ENCODE measurements at places on chromosomes 6 and 20.

DNA sequence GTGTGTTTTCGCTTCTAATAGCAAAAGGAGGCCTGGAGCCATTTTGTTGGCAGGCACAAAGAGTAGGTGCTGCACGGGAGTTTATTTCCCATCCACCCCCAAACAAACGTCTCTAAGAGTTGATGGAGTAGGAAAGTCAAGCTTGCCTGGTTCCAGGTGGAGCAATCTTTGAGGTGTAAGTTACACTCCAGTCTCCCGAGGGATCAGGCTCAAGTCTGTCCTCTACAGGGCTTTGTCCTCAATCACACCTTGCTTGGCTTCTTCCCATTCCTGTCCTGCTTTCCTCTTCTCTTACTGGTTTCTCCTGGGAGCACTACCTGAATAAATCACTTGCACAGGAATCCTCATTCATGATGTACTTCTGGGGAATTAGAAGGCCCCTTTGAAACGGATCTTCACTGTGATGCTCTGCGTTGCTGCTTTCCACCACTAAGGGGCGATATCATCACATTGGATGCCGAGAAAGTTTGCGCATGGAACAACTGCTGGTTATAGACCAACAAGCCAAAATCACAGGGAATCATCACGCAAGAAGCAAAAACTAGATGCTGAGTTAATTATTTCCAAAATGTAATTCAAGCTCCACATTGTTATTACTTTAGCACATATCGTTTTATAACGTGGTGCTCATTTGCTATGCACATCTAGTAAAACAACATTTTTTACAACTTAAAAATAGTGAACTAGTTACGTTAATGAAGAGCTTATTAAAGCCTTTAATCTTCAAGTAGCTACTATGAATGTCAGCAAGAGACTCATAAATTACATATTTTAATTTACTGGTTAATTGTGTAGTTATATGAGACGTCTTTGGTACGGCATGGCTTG is 156.8 kb downstream of the DNAH8 start:
- peak; percentile 36 for DNase-seq

GRCh38 chr20:54576518-54576917 is 101.1 kb downstream of the DOK5 start:
- DNase-seq = no peak

DNA sequence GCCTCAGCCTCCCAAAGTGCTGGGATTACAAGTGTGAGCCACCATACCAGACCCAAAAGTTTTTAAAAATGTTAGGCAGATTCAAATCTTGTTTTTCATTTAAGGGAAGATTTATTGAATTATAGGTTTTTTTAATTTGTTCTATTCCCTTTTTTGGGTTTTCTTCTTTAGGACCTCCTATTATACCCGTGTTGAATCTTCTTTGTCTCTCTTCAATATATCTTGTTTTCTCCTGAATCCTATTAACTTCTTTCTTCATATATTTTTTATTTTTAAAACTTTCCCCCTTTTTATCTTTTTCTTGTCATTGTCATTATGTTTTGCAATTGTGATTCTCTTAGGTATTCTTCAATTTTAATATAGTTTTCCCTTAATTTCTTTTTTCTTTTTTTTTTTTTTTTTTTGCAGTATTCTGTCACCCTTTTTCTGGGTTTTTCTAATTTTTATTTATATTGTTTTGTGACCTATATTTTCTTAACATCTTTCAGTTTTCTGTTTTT is 45.9 kb upstream of the NOP56 start:
- no peak for DNase-seq

DNA sequence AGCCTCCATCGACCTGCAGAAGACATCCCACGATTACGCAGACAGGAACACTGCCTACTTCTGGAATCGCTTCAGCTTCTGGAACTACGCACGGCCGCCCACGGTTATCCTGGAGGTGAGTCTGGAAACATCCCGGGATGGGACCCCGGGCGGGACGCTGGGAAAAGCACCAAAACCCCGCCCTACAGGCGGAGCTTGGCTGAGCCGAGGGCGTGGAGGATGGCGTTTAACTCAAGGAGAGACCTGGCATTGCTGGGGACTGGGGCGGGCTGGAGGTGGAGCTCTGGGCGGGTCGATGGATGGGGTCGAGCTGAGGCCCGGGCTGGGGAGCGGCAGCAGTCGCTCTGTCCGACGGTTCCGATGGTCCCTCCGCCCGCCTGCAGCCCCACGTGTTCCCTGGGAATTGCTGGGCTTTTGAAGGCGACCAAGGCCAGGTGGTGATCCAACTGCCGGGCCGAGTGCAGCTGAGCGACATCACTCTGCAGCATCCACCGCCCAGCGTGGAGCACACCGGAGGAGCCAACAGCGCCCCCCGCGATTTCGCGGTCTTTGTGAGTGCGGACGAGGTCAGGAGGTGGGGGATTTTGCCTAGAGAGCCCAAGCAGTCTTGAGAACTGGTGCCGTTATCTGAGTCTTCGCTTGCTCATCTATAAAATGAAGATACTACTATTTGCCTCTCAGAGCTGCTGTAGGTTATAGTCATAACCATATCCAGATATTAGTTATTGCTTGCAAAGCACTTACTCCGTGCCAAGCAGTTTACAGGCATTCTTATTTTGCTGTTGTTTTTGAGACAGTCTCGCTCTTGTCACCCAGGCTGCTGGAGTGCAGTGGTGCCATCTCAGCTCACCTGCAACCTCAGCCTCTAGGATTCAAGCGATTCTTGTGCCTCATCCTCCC is 3.8 kb downstream of the SPAG4 start:
- DNase-seq = peak; percentile 45

DNA sequence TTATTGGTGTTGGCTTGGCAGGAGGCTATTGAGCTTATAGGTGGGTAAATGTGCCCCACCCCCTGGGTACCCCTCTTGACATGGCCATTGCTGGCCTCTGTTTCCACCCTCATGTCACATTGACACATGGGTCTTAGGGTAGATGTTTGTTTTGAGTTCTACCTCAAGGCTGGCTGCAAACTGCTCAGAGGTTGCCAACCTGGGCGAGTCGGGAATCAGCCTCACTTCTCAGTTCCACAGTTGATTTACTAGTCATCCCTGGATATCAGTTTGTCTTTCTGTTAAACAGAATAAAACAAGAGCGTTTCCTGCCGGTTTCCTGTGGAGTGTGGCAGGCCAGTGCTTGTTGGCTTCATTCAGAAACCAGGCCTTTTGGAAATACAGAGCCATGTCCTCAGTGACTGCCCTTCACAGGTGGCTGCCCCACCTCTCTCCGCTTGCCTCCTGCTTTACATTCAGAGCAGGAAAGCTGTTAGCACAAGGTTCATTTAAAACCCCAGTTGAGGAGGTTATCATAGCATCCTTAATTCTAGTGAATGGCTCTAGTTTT is 105.6 kb downstream of the TCP11 start:
- no peak for DNase-seq

- no peak for DNase-seq
Measured at GRCh38 chr20:50969912-50970311, 11.3 kb downstream of the MOCS3 start.

GRCh38 chr6:39080246-39080875 is 31.8 kb downstream of the GLP1R start:
- DNase-seq = no peak

DNA sequence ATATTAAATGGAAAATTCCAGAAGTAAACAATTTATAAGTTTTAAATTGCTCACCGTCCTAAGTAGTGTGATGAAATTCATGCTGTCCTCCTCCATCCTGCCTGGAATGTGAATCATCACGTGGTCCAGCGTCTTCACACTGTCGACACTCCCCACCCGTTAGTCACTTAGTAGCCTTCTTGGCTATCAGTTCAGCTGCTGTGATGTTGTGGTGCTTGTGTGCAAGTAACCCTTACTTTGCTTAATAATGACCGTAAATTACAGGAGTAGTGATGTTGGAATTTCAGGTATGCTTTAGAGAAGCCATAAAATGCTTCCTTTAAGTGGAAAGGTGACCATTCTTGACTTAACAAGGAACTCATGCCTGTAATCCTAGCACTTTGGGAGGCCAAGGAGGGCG is 25.2 kb downstream of the RIOK1 start:
- DNase-seq = no peak

DNA sequence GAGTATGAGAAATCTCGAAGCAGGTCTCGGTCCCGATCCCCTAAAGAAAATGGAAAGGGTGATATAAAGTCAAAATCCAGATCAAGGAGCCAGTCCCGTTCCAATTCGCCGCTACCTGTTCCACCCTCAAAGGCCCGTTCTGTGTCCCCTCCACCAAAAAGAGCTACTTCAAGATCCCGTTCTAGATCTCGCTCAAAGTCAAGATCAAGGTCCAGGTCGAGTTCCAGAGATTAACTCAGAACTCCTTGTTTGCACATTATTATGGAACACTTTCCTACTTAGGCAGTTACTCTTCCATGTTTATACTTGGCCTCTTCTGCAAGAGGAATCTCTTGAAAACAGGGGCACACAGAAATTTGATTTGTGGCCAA is 3.1 kb downstream of the SRSF6 start:
- DNase-seq = no peak

- no peak for DNase-seq
Measured at GRCh38 chr6:72440611-72441010, 181.3 kb upstream of the KCNQ5 start.

GRCh38 chr20:5658912-5659345 is 91.3 kb upstream of the SHLD1 start:
- no peak for DNase-seq

DNA sequence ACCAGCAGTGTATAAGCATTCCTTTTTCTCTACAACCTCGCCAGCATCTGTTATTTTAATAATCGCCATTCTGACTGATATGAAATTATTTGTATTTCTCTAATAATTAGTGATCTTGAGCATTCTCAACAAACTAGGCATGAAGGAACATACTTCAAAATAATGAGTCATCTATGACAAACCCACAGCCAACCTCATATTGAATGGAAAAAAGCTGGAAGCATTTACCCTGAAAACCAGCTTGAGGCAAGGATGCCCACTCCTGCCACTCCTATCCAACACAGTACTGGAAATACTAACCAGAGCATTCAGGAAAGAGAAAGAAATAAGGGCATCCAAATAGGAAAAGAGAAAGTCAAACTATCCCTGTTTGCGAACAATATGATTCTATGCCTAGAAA is 390.6 kb upstream of the ID4 start:
- DNase-seq = no peak

GRCh38 chr6:53691667-53692133 is 26.1 kb upstream of the KLHL31 start:
- no peak for DNase-seq

DNA sequence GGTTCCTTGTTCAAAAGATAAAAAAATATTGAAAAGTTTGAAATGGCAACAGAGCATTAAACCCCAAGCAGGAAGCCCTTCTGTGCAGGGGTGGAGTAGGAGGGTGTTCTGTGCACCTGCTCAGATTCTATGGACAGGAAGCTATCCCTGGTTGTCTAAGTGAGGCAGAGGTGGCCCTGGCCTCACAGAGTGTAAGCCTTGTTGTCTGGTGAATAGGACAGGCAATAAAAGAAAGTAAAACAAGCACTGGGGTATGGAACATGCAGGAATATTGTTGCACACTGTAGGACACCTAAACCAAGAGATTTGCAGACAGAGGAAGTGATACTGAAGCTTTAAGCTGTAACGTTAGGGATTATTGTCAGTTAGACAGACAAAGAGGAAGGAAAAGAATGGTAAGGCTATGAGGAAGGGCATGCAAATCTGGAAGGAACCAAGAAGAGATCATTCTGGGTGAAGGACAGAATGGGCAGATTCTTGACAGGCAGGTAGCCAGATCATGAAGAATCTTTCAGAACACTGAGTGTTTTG is 66.8 kb downstream of the TBC1D7 start:
- DNase-seq = no peak

- DNase-seq = no peak
Measured at GRCh38 chr20:35238170-35238569, 11.7 kb downstream of the MMP24 start.

GRCh38 chr6:10618409-10618808 is 76.0 kb downstream of the C6orf52 start:
- DNase-seq = no peak

DNA sequence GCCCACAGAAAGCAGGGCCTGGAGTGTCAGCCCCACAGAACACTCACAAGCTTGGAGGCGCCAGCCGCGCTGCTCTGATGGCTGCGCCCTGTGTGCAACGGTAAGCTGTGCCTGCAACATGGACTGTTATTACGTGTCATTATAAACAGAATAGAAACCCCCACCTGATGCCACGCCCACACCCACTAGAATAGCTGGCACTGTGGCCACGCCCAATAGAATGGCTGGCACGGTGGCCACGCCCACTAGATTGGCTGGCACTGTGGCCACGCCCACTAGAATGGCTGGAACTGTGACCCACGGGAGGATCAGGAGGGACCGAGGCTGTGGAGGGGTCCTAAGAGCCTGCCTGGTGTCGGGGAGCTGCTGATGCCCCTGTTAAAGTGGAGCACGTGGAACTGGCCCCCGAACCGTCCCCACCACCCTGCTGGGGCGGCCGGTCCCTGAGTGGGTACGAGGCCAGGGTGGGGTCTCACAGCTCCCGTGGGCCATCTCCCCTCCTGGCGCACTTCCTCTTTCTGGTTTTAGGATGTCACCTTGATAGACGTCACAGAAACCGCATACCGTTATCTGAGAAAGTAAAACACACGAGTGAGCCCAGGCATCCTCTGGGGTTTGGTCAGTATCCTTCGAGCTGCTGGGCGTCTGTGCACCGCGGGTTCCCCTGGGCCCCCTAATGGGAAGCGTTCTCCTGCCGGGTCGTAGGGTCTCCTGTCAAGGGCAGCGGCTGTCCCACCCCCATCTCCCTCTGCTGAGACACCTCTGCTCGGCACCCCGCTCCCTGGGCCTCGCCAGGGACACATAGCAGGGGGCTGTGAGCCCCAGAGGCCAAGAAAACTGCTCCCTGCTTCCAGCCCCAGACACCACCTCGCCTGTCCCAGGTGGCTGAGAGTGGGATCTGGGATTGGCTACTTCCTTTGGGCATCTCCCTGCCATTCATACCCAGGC is 25.4 kb downstream of the SLC17A9 start:
- no peak for DNase-seq

GRCh38 chr20:18793625-18794427 is 19.8 kb upstream of the SCP2D1 start:
- peak; percentile 75 for DNase-seq

DNA sequence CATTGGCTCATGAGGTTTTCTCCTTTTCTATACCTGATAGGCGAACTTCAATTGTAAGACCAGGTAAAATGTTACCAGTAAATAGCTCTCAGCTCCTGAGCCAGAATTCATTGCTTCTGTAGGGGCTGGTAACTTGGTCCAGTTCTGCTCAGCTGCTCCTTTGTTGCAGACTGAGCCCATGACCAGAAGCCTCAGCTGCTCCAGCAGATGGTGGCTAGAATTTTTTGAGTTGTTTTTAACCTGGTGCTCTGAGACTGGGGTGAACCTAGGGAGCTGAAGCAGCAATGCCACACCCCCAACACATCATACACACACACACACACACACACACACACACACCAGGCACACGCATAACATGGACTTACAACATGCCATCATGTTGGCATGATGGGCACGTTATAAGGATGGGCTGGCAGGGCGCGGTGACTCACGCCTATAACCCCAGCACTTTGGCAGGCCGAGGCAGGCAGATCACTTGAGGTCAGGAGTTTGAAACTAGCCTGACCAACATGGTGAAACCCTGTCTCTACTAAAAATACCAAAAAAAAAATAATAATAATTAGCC is 103.1 kb downstream of the QRSL1 start:
- DNase-seq = no peak
